Fibroblast of skin of right biceps (primary cell): ENCODE measurements at places on chromosomes 12 and 14.

GRCh38 chr12:49017891-49018260 is 700 bp downstream of the PRKAG1 start:
- DNase-seq = peak; percentile 44

- DNase-seq = no peak
Observed at GRCh38 chr12:1083151-1083888, 92.3 kb downstream of the ERC1 start.

DNA sequence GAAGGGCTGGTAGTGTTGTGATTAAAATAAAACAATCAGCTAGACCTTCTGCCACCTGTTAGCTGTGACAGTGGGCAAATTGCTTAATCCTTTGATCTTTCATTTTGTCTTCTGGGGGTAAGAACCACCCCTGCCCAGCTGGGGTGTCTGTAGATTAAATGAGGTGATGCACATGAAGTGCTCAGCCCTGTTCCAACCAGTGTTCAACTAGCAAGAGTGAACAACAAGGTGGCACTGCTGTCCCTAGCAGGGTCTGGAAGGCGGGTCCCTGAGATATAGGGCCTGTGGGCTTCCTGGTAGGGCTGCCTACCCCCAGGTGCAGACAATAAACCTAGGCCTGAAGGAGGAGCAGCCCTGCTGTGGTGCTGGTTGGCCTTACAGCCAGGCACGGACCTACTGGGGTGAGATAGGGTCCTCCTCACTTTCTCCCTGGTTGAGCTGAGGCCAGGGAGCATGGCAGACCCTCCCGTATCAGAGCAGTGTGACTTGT is 60.6 kb downstream of the ARL6IP4 start:
- no peak for DNase-seq

DNA sequence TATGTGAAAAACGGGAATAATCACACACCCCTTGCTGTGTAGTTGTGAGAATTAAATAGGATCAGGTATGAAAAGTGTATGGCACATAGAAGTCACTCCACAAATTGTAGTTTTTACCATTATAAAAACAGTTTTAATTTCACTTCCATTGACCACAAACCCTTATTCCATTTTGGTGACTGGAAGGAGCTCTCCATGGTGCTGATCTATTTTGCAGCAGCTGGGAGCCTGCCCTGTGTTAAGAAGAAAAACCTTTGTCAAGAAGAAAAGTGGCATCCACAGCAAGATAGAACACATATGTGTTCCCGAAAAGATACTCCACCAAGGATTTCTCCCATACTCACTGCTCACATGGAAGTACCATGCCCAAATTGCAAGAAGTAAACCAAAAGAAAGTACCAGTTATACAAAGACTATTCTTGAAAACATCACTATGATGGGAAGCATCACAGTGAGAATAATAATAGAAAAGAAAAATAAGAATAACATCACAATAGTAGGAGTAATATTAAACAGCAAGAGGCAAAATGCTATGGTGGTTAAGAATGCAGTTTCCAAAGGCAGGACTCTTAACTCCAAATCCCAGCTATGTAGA is 58.7 kb downstream of the TUNAR start:
- DNase-seq = peak; percentile 30

DNA sequence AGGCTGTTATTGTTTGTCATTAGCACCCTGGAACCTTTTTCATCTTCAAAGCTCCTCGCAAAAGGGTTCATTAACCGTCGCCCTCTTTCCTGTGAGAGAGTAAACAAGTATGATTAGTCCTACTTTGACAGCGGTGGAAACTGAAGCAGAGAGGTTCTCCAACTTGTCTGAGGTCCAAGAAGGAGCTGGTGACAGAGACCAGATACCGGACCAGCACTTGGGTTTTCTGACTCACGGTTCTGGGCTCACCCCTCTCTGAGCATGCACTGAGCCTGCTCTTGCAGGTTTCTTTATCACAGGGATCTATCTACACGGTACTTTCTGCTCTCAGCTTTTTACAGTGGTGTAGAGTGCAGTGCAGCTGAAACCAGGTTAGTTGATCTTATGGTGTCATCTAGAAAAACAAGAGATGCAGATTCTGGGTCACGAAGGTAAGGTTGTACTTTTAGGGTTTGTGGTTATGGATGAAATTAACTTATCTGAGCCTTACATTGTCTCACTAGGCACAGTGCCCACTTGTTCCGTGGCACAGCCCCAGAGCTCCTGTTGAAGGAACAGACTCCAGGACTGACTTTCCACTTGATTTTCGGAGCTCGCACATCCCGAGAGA is 62.1 kb downstream of the PPP2R5C start:
- no peak for DNase-seq

GRCh38 chr12:29157486-29157946 is 8.4 kb downstream of the FAR2 start:
- DNase-seq = peak; percentile 84

DNA sequence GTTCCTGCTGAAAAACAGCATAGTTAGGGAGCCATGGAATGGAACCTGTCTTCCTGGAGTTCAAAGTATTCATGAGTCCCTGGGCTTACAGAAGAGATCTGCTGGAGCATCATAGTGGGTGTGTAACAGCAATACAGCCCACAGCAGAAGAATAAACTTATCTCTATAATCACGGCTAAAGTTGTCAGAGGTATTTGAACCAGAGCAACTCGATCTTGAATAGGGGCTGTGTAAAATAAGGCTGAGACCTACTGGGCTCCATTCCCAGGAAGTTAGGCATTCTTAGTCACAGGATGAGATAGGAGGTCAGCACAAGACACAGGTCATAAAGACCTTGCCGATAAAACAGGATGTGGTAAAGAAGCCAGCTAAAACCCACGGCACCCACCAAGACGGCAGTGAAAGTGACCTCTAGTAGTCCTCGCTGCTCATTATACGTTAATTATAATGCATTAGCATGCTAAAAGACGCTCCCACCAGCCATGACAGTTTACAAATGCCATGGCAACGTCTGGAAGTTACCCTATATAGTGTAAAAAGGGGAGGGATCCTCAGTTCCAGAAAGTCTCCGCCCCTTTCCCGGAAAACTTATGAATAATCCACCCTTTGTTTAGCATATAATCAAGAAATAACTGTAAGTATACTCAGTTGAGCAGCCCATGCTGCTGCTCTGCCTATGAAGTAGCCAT is 223.4 kb downstream of the PCNX1 start:
- DNase-seq = peak; percentile 84
